ENCODE measurements at places on chromosomes 1 and 21.

- peak; percentile 28 for DNase-seq
Observed at GRCh38 chr1:212477680-212478466, 45.2 kb downstream of the NENF start.

DNA sequence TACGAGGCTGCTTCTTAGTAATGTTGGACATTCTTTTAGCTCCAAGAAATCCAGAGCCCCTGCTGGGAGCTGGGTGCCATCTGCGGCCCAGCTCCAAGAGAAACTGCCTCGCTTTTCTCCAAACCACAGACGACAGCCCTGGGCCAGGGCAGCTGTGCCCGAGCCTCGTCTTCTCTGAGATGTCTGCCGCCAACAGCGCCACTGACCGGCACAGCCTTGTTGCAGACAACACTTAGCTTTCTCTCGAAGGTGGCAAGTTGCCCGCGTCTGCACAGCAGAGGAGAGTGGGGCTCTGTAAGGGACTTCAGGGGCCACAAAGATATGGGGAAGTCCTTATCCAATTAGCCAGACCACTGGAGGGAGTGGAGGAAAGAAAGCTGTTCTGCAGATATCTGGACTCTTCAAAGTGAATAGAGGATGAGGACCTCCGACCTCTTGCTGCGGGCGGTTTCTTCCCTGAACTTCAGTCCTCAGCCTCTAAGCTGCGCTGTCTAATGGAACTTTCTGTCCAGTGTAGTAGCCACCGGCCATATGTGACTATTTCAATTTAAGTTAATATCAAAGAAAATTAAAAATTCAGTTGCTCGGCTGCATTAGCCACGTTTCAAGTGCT, 63.9 kb upstream of the DISP3 start:
- no peak for DNase-seq

- DNase-seq, result no peak
Observed at GRCh38 chr21:45447821-45448220, 42.9 kb downstream of the COL18A1 start.

- DNase-seq, result no peak
Observed at GRCh38 chr1:169768161-169768560, 26.5 kb downstream of the METTL18 start.

DNA sequence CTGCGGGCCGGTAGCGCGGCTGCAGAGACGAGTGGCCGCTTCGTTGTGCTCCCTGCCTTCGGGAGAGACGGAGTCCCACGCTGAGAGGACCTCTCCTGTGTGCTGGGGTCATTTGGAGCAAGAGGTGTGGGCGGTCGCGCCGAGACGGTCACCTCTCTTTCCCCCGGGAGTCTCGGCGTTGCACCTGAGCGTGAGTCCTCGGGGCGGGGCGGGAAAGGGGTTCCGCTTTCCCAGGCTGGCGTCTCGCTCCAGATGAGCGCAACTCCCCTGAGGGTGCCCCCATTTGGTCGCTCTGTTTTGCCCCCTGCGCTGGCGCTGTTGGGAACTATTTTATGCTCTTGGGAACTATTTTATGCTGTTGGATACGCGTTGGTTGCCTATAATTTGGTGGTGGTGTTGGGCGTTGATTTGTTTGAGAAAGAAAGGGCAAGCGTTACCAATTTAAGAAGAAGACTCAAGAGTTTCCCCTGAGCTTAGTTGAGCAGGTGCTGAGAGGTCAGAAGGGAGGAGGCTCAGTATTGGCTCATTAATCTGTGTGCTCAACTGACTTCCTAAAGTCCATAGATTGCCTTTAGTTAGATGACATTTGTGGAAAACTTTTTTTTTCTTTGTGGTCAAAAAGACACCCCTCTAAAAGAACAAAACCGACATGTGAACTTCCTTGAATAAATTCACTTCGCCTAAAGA, 683 bp downstream of the LRRC8B start:
- no peak for DNase-seq

DNA sequence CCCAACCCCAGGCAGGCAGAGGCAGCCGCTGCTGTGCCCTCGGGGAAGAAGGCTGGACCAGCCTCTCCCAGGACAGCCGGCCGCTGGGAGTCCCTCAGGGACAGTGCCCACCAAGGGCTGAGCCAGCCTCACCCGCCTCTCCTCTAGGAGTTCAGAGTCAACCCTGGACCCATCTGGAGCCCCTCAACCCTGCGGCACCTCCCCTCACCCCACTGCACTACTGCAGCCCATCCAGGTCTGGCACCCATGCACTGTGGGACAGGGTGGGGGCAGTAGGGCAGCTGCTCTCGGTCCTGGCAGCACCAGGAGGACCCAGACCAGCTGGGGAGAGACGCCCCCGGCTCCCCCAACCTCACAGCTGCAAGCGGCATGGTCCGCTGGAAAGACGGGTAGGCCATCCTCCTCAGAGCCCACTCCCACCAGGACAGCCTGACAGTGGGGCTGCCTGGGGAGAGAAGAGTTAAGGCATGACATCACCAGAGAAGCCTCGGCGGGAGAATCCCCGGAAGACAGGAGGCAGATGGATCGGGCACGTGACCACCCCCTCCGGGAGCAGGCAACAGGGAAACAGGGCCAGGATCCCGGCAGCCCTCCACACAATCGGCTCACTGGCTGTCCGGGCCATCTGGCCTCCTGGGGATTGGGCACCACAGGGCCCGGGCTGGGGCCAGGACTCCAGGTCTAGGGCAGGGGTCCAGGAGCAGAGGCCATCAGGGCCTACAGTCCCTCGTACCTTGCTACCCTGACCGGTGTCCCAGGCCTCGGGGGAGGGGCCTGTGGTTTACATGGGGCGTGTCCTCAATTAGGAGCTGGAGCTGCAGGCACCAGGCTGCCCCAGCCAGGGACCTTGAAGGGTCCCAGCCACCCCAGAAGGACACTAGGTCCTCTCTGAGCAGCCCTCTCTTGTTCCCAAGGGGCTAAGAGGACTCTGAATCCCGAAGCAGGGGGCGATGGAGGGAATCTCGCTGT, 3.1 kb downstream of the ACAP3 start:
- DNase-seq, result peak; percentile 78

GRCh38 chr1:154859786-154860155, 10.3 kb downstream of the KCNN3 start:
- peak; percentile 36 for DNase-seq

- no peak for DNase-seq
Observed at GRCh38 chr1:29825274-29825940, 589.1 kb downstream of the PTPRU start.

GRCh38 chr21:42228709-42229220, 9.8 kb downstream of the ABCG1 start:
- no peak for DNase-seq

DNA sequence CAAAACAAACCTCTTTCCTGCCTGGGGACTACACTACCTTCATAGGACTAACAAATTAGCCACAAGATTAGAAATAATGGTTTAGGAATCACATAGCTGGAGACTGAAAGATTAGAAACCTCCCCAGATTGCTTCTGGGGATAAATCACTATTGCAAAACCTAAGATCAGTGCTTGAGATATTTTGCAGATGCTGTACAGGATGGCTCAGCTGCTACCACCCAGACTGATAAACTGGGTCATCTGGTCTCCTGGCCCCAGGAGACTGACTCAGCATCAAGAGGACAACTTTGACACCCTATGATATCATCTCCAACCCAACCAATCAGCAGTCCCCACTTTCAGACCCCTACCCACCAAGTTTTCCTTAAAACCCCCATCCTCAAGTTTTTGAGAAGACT, 137.0 kb downstream of the LRRC53 start:
- no peak for DNase-seq

DNA sequence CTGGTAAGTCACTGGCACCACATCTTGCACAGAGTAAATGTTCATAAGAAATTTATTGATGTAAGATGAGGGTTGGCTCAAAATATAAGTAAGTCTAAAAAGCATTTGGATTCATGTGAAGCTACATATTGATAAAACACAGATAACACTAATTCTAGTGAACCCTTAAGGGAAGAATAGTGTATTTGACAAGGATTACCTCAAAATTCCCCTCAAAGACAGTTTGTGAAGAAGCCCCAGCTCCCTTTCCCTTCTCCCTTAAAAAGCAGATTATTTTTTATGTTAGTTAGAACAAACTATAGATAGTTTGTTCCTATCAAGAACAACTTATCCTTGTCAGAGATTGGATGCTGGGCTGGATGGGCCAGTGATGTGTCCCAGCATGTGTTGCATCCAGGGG, 10.7 kb downstream of the FGGY start:
- DNase-seq, result no peak

GRCh38 chr1:221849897-221850296, 108.0 kb upstream of the DUSP10 start:
- no peak for DNase-seq

GRCh38 chr1:21034725-21035628, 141.7 kb downstream of the EIF4G3 start:
- DNase-seq, result no peak

- DNase-seq, result no peak
Observed at GRCh38 chr1:35564884-35565741, 7.5 kb downstream of the NCDN start.

DNA sequence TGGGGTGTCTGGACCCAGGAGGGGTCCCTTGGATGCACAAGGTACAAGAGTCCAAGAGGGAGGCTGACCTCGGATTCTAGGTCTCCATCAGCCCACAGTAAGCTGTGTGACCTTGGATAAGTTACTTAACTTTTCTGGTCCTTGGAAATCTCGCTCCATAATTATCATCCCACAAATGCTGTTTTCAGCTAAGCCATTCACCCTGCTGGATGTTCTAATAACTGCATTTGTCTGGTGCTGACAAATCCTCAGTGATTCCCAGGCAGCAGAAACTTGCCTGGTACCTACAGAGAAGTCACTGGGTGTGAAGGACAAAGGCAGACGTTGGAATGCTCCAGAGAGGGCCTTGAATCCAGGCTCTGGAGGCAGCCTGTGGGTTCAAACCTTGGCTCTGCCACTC, 89.7 kb downstream of the IGSF21 start:
- DNase-seq, result no peak

DNA sequence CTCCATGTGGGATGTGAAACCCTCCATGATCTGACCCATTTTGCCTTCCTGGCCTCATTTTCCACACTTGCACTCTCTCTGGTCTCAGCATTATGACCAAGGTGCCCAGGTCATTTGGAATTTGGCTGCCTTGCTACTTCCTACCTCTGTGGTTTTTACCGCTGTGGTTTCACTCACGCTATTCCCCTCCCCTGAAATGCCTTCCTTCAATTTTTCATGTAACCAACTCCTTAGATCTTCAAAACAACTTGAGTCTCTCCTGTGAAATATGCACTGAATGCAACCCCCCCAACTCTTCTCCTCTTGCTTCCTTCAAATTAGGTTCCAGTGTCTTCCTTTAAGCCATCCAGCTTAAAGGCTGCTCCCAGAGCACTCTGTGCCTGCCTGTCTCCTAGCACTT, 50.1 kb downstream of the PHC2 start:
- DNase-seq, result no peak

DNA sequence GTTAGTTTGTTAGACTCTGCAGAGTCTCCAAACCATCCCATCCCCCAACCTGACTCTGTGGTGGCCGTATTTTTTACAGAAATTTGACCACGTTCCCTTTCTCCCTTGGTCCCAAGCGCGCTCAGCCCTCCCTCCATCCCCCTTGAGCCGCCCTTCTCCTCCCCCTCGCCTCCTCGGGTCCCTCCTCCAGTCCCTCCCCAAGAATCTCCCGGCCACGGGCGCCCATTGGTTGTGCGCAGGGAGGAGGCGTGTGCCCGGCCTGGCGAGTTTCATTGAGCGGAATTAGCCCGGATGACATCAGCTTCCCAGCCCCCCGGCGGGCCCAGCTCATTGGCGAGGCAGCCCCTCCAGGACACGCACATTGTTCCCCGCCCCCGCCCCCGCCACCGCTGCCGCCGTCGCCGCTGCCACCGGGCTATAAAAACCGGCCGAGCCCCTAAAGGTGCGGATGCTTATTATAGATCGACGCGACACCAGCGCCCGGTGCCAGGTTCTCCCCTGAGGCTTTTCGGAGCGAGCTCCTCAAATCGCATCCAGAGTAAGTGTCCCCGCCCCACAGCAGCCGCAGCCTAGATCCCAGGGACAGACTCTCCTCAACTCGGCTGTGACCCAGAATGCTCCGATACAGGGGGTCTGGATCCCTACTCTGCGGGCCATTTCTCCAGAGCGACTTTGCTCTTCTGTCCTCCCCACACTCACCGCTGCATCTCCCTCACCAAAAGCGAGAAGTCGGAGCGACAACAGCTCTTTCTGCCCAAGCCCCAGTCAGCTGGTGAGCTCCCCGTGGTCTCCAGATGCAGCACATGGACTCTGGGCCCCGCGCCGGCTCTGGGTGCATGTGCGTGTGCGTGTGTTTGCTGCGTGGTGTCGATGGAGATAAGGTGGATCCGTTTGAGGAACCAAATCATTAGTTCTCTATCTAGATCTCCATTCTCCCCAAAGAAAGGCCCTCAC, at the start of gene OLIG2:
Gene OLIG2, plus strand, starts transcription at position 447 of the 954 bp plus-strand sequence. CDS start 928 bp downstream, outside the sequence.
- no peak for DNase-seq

GRCh38 chr1:6278263-6278662, 17.4 kb upstream of the GPR153 start:
- DNase-seq, result no peak

DNA sequence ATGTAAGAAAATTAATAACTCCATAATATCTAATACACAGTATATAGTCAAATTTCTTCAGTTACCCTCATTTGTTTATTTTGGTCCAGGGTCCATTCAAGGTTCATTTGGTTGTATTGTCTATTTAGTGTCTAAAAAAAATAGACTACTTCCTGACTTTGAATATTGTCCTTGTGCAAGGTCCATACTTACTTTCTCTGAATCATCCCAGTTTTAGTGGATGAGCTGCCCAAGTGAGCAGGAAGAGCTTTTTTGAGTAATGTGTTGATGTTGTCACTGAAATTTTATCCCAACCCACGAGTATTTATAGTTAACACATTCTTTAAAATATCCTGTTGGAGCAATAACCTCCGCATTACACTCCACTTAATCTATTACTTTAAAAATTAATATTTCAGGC, 45.6 kb upstream of the FASLG start:
- DNase-seq, result no peak

DNA sequence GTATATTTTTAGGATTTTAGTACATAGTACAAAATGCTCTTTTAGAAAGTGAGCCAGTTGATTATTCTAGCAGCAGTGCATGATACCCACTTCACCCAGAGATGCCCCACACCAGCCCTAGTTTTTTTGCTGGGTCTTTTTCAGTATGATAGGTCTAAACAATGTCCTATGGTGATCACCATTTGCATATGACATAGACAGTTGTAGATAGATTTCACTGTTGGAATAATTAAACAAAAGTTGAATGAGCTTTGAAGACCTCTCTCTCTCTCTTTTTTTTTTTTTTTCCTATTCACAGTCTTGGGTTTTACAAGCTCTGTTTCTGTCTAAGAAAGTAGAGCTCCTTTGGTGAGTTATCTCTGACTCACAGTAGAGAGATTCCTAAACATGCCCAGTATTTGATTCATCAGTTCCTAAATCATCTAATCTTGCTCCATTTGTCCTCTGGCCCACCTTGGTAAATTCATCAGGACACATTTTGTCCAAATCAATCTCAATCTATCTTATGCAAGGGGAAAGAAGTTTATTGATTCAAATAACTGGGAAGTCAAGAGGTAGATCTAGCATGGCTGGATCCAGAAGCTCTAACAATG, 44.7 kb upstream of the VAV3 start:
- DNase-seq, result no peak

DNA sequence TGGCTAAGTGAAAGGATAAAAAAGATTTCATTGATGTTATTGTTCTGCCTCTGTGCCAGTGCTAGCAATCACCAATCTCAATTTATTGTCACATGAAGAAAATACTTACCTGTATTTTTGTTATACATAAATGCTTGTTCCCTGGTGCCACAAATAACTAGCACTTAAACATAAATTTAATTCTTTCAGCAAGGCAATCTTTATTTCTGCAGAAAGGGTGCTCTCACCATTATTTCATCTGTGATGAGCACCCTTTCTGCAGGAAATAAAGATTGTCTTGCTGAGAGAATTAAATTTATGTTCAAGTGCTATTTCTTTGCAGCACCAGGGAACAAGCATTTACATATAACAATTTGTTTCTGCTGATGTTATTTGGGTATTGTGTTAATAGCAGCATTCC, 87.2 kb downstream of the DIRAS3 start:
- DNase-seq, result no peak

Data from transverse colon (tissue), 4 donors.